ENCODE measurements at places on chromosomes 7 and 10.
A peak's percentile ranks its signal among the peaks of the same experiment; 100 is the strongest.

GRCh38 chr10:67076144-67076543, 150.3 kb downstream of the LRRTM3 start:
- no peaks in the 10 kb centered on the region for H3K27me3 ChIP-seq
- no peaks in the 10 kb centered on the region for H3K36me3 ChIP-seq
- H3K27ac ChIP-seq: no peak overlapping the region
- H3K4me1 ChIP-seq: peaks cover 4% of the 10 kb centered on the region
- no peak for DNase-seq

DNA sequence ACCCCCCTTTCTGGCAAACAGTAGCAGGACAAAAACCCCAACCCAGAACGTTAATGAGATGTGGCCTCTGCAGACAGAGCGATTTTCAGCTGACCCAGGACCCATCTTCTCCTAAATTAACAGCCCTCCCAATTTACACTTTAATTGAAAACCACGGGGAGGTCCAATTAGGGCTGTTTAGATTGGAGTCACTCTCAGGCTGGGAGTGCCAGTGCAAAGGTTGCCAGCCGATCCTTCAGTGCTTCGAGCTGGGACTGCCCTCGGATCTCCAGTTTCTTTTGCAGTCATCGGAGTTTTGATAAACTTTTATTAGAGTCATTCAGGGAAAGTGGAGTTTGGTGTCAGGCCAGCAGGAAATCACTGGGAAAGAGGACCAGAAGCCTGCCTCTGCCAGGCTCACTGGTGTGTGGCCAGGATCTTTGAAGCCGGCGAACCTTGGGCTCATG, 108.0 kb downstream of the DOCK1 start:
- no peak overlapping the region for H3K4me3 ChIP-seq
- H3K27me3 ChIP-seq: no peaks in the 10 kb centered on the region
- H3K36me3 ChIP-seq: no peaks in the 10 kb centered on the region
- peak; percentile 17 for DNase-seq
- no peak overlapping the region for H3K27ac ChIP-seq

DNA sequence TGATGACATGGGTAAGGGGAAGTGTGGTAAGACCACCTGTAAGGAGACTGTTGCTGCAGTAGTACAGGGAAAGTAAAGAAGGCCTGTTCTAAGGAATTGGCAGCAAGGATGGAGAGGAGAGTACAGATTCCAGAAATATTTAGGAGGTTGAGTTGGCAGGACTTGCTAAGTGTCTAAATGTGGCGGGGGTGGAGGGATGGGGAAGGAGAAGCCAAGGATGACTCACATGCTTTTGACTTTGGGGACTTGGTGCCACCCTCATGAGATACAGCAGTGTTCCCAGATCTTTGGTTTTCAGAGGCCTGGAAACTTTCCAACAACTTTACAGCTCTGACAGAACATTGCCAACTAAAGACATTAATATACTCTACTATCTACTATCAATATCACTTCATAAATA, 45.4 kb downstream of the CDK6 start:
- H3K27me3 ChIP-seq: no peaks in the 10 kb centered on the region
- peaks cover 27% of the 10 kb centered on the region for H3K4me1 ChIP-seq
- no peaks in the 10 kb centered on the region for H3K36me3 ChIP-seq

- no peak overlapping the region for H3K27ac ChIP-seq
- no peak overlapping the region for H3K4me3 ChIP-seq
- H3K36me3 ChIP-seq: no peaks in the 10 kb centered on the region
- no peak for DNase-seq
- H3K27me3 ChIP-seq: no peaks in the 10 kb centered on the region
Observed at GRCh38 chr7:48312151-48312550, 140.9 kb downstream of the ABCA13 start.

DNA sequence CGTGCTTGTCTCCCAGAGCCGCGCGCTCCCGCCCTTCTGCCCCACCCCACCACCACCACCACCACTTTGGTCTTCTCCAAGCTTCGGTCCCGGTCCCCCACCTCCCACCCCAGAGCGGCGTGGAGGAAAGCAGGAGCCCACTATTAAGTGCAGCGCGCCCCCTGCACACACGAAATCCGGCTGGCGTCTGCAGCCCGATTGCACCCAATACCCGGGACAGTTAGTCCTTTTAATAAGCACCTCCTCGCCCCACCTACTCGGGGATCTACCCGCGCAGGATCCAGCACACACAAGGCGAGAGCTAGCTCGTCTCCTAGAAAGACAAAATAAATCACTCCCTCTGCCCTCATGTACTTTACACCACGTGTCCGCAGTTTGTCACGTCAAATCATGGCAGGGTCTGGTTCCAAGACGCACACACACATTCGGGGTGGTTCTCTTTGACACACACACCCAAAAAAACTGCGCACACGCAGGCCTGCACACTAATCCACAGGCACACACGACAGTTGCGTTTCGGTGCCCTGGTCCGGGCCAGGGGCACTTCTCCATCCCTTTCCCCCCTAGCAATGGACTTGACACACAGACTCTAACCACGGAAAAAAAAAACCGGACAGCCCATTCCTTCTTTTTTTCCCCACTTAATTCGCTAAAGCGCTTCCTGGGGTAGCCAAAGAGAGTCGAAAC, 1.6 kb downstream of the SFMBT2 start:
- peaks cover 24% of the 10 kb centered on the region for H3K4me1 ChIP-seq
- peak; percentile 41 for DNase-seq
- peaks cover 81% of the 10 kb centered on the region for H3K27me3 ChIP-seq

GRCh38 chr7:22109761-22110160, 164.1 kb upstream of the CDCA7L start:
- H3K4me1 ChIP-seq: no peaks in the 10 kb centered on the region
- H3K27ac ChIP-seq: no peak overlapping the region

DNA sequence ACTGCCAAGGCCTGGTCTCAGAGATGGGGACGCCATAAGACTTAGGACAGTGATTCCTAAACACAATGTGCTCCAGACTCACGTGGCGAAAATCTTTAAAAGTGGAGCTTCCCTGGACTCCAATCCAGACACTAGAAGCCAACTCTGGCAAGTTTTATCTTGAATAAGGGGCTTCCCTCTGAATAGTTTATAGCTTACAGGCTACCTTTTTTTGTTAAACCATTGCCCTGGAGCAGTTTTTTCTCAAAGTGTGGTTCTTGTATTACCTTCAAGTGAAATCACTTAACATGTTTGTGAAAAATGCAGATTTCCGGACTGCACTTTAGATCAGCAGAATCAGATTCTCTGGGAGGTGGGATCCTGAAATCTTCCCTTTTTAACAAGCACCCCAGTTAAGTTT, 171.7 kb upstream of the PHF14 start:
- no peak for DNase-seq
- H3K27me3 ChIP-seq: no peaks in the 10 kb centered on the region
- H3K36me3 ChIP-seq: no peaks in the 10 kb centered on the region
- H3K27ac ChIP-seq: no peak overlapping the region

DNA sequence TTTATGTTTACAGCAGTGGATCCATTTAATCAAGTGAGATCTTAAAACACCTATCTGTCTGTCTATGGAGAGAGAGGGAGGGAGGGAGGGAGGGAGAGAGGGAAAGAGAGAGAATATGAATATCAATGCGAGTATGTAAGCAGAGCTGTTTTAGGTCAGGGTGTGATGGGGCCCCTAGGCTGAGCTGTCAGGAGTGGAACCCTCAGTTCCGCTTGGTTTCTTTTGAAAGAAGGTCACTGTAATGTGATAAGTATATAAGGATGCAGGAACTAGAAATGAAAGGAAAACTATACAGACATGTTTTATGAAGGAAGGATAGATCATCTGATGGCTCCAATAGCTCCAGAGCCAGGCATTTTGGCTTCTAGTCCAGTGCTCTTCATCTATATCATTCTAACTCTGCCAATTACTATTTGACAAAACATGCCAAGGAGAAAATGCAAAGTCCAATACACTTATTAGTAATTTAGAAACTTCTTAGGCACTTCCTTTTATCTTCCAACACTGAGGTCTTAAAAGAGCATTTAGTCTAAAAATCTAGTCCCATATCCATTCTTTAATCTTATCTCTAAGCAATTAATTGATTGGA, 70.3 kb downstream of the NRCAM start:
- H3K4me1 ChIP-seq: no peaks in the 10 kb centered on the region
- no peak for DNase-seq
- H3K36me3 ChIP-seq: no peaks in the 10 kb centered on the region
- H3K27me3 ChIP-seq: no peaks in the 10 kb centered on the region
- H3K4me3 ChIP-seq: no peak overlapping the region

DNA sequence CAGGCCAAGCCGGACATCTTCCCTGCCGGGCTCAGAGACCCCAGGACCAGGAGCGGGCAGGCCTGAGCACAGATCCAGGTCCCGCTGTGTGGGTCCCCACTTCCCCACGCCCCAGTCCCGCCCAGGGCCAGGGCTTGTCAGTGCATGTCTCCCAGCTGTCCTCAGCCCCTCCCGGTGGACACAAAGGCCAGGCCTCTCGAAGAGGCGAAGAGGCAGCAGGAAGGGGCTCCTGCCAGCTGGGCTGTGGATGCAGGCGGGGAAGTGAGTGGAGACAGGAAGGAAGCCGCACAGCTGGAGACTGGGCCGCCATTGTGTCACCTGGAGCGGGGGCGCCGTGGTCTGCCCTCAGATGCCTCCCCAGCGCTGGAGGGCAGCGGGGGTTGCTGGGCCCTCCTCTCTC, 4.8 kb downstream of the GRIFIN start:
- no peaks in the 10 kb centered on the region for H3K27me3 ChIP-seq
- peak; percentile 46 for DNase-seq
- H3K4me1 ChIP-seq: peaks cover 9% of the 10 kb centered on the region

DNA sequence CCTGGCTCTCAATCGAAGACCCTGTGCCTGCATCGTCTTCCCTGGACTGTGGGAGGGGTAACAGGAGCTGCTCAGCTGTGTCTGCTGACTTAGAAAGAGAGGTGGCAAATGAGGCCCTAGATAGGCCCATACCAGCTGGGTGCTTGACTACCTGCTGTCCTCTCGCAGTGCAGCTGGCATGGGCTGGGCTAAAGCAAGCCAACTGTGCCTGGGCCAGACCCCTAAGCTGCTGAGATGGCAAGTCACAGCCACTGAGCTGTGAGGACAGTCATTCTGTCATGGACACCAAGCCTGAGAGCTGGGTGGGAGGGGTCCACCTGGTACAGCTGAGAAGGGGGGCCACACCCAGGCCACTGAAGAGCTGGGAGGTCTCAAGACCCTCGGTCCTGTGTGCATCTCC, 45.8 kb upstream of the AQP1 start:
- H3K27me3 ChIP-seq: no peaks in the 10 kb centered on the region
- H3K27ac ChIP-seq: no peak overlapping the region
- DNase-seq: no peak
- peaks cover 11% of the 10 kb centered on the region for H3K4me1 ChIP-seq
- no peaks in the 10 kb centered on the region for H3K36me3 ChIP-seq

DNA sequence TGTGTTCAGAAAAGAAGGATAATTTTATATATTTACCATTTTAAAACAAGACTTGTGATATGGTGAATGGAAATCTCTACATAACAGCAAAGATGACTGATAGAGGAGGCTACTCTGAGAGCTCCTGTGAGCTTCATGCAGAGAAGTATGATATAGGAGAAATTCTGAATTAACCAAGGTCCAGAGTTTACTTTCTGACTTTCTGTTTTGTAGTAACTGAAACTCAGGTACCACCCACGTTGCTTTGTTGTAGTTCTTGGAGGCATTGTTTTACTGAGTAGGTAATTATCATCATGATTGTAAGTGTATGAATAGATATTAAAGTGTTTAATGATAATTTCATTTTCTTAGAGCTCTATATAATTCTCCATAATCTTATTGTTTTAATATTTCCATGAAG, 18.0 kb upstream of the SFR1 start:
- no peak overlapping the region for H3K27ac ChIP-seq
- no peaks in the 10 kb centered on the region for H3K27me3 ChIP-seq
- DNase-seq: no peak
- no peaks in the 10 kb centered on the region for H3K36me3 ChIP-seq
- H3K4me1 ChIP-seq: peaks cover 10% of the 10 kb centered on the region

DNA sequence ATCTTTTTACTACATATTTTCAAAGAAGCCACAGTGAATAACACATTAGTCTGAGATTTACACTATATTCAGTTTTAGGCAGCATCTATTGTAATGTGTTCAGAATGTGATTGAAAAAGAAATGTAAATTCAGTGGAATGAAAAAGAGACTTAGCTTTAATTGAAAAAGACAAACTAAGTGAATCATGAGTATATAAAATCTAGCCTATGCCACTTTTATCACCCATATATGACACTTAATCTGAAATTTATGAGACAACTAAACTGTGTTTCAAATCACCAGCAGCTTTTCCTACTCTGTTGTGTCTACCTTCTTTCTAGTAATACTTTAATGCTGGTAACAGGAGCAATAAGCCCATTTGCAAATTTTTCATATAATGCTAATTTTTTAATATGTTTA, 4.7 kb downstream of the SKAP2 start:
- no peaks in the 10 kb centered on the region for H3K36me3 ChIP-seq
- H3K4me1 ChIP-seq: no peaks in the 10 kb centered on the region
- peaks cover 96% of the 10 kb centered on the region for H3K27me3 ChIP-seq
- H3K27ac ChIP-seq: no peak overlapping the region
- no peak overlapping the region for H3K4me3 ChIP-seq

DNA sequence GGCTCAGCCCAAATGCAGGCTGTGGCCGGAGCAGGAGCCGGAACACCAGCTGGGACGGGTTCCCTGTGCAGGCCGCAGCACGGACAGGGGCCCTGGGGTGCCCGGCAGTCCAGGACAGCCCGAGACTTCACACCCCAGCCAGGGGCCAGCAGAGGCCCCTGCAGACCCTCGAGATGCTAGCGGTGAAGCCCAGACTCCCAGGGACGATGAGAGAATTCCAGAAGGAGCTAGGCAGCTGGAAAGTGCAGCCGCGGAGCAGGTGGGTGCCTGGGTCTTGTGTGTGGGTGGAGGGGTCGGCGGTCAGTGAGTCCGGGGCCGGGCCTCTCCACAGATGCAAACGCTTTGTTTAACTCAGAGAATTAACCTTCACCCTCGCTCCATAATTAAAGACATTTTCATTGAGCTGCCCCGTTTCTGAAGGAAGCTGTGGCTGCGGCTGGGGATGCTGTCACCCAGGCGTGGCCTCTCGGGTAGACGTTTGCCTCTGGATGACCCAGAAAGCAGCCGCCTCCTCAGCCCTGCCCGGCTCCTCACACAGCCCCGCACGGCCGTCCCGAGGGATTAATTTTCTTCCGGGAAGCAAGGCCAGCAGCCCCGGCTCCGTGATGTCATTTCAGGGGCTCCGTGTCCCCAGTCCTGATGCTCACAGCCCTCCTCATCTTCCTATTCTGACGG, 26.5 kb downstream of the KNDC1 start:
- H3K4me3 ChIP-seq: no peak overlapping the region
- no peak for DNase-seq
- no peaks in the 10 kb centered on the region for H3K27me3 ChIP-seq
- no peak overlapping the region for H3K27ac ChIP-seq

GRCh38 chr7:45450571-45451204, 123.5 kb upstream of the ADCY1 start:
- no peaks in the 10 kb centered on the region for H3K27me3 ChIP-seq
- no peak for DNase-seq
- no peak overlapping the region for H3K4me3 ChIP-seq
- H3K27ac ChIP-seq: no peak overlapping the region
